DMS53 (cell line): ENCODE measurements at places on chromosomes 2 and 18.
A peak's percentile ranks its signal among the peaks of the same experiment; 100 is the strongest.

GRCh38 chr2:239143858-239144712 is 256.7 kb downstream of the HDAC4 start:
- peak; percentile 71 for DNase-seq

DNA sequence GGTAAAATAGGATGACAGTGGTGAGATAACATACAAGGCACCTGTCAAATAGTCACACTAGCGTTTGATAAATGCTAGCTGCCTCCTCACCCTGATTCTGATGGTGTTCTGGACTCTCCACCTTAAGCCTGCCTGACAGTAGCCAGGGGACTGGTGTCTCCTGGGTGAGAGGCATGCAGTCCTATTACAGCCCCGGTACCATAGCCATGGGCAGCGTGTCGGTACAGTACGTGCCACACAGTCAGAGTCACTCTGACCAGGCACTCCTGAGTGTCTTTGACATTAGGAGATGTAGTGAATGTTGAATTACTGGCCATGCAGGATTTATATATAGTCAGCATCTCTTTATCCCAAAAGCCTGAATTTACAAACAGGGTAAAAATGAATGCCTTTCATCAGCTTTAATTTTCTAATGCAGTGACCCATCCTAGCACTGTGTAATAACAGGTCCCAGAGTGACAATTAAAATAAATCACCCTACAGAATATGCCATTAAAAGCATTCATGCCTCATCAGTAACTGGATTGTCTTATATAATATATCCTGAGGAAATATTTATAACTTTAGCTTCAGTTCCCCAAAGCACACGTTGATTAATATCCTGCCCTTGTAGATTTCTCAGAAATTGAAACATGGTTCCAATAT is 760.3 kb upstream of the SOX11 start:
- no peak for DNase-seq

GRCh38 chr2:217826520-217826919 is 176.3 kb downstream of the TNS1 start:
- DNase-seq, result no peak

DNA sequence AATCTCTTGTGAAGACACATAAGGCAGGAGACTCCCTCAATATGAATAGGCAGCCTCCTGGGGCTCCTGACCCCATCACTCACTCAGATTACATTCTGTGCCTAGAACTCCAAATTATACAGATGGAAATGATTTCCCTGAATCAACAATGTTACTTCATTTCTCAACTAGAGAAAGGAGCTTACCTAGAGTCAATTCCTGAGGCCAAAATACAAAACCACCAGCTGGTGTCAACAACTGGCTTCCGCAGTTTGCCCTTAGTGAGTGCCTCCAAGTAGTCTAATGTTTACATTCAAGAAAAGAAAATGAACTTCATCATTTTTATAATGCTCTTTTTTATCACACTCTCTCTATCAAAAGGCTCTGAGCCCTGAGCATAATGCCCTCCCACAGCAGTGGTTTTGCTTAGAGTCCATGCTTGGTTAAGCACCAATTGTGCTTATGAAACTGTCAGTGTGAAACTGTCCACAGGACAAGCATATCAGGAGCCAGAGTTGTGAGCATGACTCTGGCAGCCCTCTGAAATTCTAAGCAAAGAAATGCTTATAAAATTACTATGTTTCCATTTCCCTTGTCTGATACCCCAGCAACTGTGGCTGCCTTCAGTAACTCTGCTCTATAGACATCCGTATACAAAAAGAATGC is 305.7 kb upstream of the PKDCC start:
- no peak for DNase-seq

DNA sequence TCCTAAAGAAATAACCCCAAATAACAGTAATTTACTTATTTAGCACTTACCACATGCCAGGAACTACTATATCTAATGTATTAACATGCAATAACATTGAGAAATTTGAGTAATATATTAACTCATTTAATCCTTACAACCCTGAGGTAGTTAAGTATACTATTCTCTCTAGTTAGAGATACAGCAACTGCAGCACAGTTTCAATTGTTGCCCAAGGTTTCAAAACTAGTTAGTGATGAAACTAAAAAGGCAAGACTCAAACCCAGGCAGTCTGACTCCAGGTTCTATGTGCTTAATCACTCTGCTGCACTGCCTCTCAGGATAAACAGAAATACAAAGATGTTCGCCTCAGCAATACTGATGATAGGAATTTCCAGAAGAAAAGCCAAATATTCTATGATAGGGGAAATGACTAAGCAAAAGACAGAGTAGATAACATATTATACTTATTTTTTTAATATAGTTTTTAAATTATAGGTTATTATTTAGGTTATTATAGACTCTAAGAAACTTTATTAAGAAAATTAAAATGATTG is 88.0 kb downstream of the SS18 start:
- DNase-seq, result no peak

GRCh38 chr2:162333968-162334367 is 10.0 kb upstream of the GCA start:
- peak; percentile 55 for DNase-seq

GRCh38 chr2:231334179-231334930 is 61.2 kb upstream of the B3GNT7 start:
- DNase-seq, result no peak

GRCh38 chr18:7224198-7224597 is 6.7 kb upstream of the LRRC30 start:
- no peak for DNase-seq

DNA sequence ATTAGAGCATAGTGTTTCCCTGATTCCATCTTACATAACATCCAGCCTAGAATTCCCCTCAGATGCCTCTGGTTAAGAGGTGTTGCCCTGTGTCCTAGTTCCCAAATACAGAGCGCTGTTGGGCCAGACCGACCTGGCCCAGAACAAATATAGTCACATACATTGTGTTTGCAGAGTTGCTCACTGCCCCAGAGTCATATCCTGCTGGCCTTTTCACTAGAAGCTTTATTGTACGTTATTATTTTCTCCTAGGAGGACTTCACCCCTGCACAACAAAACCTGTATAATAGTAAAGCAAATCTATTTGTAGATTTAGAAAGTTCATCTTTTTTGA is 11.1 kb upstream of the MAP4K3 start:
- DNase-seq, result no peak

DNA sequence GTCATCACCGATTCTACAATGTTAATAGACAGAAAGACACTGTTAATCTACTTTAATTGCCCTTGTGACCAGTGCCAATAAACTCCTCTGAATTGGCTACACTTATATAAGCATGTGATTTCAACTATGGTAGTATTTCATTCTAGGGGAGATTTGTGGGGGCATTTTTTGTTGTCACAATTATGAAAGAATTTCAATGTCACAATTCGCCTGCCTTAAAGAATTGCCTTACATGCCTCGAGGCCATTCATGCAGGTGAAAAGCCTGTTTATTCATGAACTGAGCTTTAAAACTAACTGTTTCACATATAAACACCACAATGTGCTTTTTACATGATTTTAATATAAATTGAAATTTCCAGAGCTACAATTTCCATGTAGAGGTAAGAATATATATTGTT is 162.8 kb downstream of the GCA start:
- DNase-seq, result no peak

GRCh38 chr18:13566941-13567746 is 159.2 kb downstream of the FAM210A start:
- no peak for DNase-seq

- DNase-seq, result no peak
Observed at GRCh38 chr2:67159929-67160328, 237.2 kb upstream of the ETAA1 start.

- DNase-seq, result peak; percentile 8
Observed at GRCh38 chr18:42536442-42536841, 579.0 kb downstream of the RIT2 start.

DNA sequence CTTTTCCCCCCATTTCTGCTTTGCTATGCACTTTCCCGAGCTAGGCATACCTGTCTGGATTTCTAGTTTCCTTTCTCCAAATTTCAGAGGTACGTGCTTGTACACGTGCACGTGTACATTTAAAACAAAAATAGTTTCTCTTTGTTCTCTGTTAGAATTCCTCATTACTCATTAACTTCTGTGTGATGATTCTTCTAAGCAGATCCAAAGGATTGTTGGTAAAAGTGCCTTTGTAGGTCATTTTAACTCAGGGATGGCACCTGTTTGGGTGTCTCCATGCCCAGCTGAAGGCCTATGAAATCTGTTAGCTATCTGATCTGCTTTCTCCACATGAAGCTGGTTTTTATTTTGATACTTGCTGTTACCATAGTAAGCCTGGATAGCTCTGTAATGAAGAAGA is 264.3 kb downstream of the LPIN1 start:
- peak; percentile 6 for DNase-seq

GRCh38 chr2:222088561-222088960 is 210.2 kb downstream of the PAX3 start:
- no peak for DNase-seq

- DNase-seq, result no peak
Observed at GRCh38 chr2:190214426-190215194, 105.0 kb downstream of the HIBCH start.

GRCh38 chr2:220664272-220665107 is 907.6 kb downstream of the EPHA4 start:
- no peak for DNase-seq

GRCh38 chr2:36002941-36003340 is 352.6 kb upstream of the CRIM1 start:
- DNase-seq, result no peak

- no peak for DNase-seq
Observed at GRCh38 chr2:170237572-170238120, 59.7 kb downstream of the MYO3B start.

GRCh38 chr2:110114831-110115255 is 779 bp downstream of the MALL start:
- peak; percentile 73 for DNase-seq

DNA sequence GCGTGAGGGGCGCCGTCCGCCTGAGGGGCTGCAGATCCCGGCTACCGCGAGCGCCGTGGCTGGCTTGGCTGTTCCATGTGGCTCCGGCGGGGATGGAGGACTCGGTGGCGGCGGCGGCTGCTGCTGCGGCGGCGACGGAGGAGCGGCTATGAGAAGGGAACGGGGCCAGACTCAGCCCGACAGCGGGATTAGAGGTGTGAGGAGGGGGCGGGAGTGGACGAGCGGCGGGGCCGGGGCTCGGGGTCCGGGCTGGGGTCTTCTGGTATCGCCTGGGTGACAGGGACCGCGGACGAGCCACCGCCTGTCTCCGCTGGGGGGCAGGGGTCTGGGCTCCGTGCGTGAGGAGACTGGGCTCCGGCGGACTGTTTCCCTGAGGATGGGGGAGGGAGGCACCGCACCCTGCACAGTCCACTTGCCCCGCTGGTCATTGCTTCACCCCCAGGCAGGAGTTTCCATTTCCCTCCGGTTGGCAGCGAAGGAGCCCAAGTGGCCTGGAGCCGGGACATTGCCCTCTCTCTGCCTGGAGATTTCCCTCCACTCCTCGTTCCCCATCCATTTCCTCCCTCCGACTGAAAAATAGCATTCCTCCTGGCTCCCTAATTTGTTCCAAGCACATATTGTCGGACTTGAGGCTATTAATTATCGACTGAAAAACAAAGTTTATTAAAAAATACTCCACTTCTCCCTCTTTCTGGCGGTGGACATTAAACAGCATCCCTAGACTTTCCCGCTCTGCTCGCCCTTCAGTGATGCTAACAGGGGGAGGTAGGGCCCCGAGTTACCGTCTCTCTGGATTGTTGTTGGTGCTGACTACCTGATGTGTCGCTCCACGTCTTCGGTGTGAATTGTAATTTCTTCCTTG is 577 bp downstream of the EHBP1 start:
- DNase-seq, result peak; percentile 85

DNA sequence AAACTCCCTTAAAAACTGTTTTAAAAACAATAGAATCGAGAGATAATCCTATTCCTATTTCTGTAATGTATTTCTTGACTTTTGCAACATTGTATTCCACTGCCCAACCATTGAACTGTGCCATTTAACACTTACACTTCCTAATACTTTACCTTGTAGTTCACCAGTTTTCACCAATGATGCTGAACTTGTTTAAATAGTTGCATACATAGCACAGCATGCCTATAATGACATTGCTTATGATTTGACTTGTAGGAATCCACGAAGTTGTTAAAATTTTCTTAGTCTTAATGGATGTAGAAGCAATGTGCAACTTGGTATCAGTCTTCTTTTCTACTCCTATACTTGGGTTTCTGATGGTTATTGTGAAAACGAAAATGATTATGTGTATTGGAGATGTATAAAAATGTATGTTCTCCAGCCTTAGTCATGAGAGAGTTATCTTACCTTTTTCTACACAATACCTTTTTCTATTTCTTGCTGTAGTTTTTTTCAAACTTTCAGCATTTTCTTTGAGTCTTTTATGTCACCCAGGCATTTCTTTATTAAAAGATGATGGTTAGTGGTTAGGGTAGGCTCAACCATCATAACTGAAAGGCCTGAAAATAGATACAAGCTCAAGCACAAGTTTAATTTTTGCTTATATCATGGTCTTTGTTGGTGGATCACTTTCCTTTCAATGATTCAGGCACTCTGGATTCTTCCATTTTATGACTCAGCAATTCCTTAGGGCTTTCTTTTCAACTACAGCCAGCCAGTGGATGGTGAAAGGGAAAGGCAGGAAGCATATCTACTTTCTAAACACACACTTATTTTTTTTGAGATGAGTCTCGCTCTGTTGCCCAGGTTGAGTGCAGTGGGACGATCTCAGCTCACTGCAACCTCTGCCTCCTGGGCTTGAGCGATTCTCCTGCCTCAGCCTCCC is 9.4 kb downstream of the GPD2 start:
- DNase-seq, result peak; percentile 48

DNA sequence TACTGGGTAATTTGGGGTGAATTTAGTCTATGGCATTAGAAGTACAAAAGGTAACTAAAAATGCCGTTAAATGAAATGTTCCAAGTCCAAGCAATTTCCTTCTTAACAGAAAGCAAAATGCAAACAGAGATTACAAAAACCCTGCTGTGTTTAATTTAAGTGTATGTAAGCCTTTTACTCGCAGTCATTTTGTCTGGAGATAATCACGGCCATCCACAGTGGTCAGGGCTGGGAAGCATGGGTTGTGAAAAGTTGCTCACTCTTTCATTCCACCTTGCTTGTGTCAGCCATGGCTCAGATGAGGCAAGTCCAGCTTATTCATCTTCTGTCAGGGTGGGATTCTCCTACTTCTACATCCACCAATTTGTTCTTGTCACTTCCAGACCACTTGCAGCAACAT is 983.6 kb upstream of the ZEB2 start:
- DNase-seq, result no peak

- DNase-seq, result no peak
Observed at GRCh38 chr18:78069784-78070664, 820.4 kb downstream of the GALR1 start.

GRCh38 chr2:239464166-239465016 is 63.6 kb upstream of the HDAC4 start:
- no peak for DNase-seq

GRCh38 chr2:192953116-192953515 is 758.4 kb upstream of the TMEFF2 start:
- DNase-seq, result peak; percentile 6

DNA sequence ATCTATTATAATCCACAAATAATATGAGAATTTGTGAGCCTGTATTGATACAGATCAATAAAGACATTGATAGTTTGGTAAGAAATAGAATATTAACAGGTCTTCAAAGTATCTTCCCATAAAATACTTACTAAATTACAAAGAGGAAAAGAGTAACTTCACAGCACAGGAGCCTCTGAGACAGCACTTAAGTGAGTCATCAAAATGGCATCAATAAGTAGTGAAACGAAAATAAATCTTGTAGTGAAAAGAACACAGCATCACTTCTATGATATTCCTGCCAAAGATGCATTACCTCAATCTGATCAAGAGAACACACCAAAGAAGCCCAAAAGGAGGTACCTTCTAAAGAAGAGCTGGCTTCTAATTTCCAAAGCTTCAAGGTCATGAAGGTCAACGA is 116.4 kb downstream of the CBLN2 start:
- DNase-seq, result peak; percentile 32
